Mucosa of descending colon (tissue), 3 donors: ENCODE measurements at places on chromosomes 16 and 17. TPM values are rescaled to one million over a fixed set of nuclear protein-coding genes. Genes with fewer than 3 reads are reported as not detected.

GRCh38 chr17:28343491-28343932, 8.0 kb downstream of the TNFAIP1 start:
- no peak for DNase-seq

GRCh38 chr17:57120814-57121213, 35.8 kb downstream of the AKAP1 start:
- DNase-seq, result no peak

GRCh38 chr16:69741519-69741918, 13.2 kb downstream of the NOB1 start:
- no peak for DNase-seq

- DNase-seq, result no peak
Observed at GRCh38 chr16:73151225-73151624, 103.3 kb upstream of the ZFHX3 start.

Gene SLC16A11
- 0.55 TPM for total RNA-seq

Gene DDX19B
- 22.5 TPM for total RNA-seq

Gene TAT
- total RNA-seq, result 0.72 TPM
